ENCODE measurements at places on chromosomes 3 and 15.

GRCh38 chr3:25291481-25291905, 136.6 kb upstream of the RARB start:
- no peak for DNase-seq

- no peak for DNase-seq
Measured at GRCh38 chr3:31159331-31160039, 265.0 kb upstream of the GADL1 start.

GRCh38 chr15:77702211-77702957, 69.7 kb upstream of the LINGO1 start:
- no peak for DNase-seq

DNA sequence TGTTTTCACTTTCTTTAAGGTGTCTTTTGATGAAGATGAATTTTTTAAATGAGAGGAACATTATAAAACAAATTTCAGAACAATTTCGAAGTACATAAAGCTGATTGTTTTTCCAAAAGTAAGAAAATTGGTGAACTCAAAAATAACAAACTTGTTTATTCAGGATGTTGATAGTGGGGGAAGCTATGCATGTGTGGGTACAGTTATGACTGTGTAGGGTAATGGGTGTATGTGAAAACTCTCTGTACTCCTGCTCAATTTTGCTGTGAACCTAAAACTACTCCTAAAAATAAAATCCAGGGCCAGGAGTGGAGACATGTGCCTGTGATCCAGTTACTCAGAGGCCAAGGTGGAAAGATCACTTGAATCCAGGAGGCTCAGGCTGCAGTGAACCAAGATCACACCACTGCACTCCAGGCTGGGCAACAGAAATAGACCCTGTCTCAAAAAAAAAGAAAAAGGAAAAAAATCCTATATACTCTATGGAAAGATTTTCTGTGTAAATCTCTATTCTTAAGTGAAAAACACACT, 37.2 kb downstream of the PIK3CB start:
- DNase-seq: no peak

- DNase-seq: no peak
Measured at GRCh38 chr3:52480768-52481715, 14.1 kb upstream of the STAB1 start.

Data from bone marrow (tissue), 2 donors.